H9 (cell line): ENCODE measurements at places on chromosomes 12 and 14.
A peak's percentile ranks its signal among the peaks of the same experiment; 100 is the strongest.

GRCh38 chr14:69034612-69035262, 55.6 kb upstream of the ACTN1 start:
- no peak for DNase-seq

- no peak for DNase-seq
Measured at GRCh38 chr12:104669851-104670337, 213.1 kb downstream of the CHST11 start.

GRCh38 chr12:109153821-109154441, 37.5 kb downstream of the ACACB start:
- peak; percentile 57 for DNase-seq

DNA sequence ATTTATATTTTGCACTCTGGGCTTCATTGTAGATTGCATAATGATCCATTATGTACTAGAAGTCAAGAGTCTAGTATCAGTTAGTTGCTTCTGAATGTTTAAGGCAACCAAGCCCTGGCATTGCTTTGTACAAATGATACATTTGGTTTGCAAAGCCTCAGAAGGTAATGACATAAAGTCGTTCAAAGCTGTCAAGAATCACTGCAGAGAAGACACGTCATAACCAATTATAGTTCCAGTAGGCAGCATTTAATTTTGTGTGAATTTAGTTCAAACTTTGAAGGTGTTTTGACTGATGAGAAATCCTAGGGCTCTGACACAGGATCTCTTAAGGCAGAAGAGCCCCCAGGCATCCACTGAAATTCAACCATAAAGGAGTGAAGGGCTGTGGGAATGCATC, 163.0 kb upstream of the KRR1 start:
- no peak for DNase-seq

- DNase-seq: no peak
Measured at GRCh38 chr14:75969891-75970290, 11.9 kb downstream of the TGFB3 start.

GRCh38 chr12:89225401-89225800, 126.9 kb downstream of the DUSP6 start:
- peak; percentile 41 for DNase-seq

DNA sequence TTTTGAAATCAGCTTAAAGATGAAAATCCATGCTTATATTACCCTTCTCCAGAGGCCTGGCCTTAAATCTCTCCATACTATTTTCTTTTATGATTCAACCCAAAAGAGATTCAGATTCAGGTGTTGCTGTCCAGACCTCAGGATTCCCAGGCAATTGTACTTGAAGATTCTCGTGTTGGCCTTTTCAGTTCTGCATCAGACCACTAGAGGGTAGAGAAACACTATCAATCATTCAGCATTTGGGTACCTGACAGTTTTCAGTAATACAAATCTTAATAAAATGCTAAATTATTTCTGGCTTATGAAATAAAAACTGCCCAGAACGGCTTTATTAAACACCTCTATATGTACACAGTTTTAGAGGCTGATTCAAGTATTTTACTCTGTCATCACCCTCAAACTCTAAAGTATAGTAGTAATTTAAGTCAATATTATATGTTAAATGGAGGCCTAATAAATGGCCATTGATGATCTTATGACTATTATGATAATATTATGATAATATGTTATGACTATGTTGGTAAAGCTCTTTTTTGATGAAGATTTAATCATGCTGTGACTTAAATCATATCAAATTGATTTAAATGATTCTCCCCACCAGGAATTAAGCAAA, 301.1 kb downstream of the DUSP6 start:
- no peak for DNase-seq

DNA sequence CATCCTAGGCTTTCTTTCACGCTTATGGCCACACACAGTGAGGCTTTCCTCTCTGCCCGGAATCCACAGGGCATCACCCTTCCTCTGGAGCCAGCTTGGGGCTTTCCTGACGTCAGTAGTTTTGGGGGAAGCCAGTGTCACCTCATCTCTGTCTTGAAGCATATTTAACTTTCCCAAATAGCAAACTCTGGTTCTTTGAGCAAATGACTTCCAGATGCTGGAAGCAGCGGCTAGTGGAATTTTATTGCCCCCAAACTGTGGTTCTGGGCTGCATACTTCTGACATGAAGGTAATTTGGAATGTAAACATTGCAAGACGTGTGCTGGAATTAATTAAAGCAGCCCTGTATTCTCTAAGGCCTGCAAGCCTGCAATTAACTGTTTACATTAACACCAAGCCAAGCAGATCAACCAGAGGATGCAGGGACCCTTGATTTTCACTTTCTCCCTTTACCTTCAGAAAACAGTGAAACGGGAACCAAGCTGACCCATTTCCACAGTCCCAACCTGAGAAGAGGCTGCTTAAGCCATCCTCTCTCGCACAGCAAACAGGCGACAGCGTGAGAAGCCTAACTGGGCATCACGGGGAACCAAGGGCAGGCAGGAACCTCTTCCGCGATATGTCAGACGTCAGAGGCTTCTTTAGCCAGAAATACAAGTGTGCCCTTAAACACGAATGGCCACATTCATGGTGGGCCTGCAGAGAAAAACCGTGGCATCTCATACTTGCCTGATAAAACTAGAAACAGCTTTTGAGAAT, 258.4 kb downstream of the CACNA1C start:
- no peak for DNase-seq

- no peak for DNase-seq
Measured at GRCh38 chr12:110314308-110314707, 33.3 kb downstream of the ATP2A2 start.

GRCh38 chr14:103520657-103521437, 1.8 kb downstream of the CKB start:
- peak; percentile 81 for DNase-seq

- no peak for DNase-seq
Measured at GRCh38 chr12:6113691-6114475, 10.6 kb downstream of the VWF start.

- DNase-seq: peak; percentile 94
Measured at GRCh38 chr12:124833693-124834122, 30.0 kb downstream of the SCARB1 start.

GRCh38 chr12:121301876-121302275, 5.4 kb upstream of the CAMKK2 start:
- DNase-seq: no peak

DNA sequence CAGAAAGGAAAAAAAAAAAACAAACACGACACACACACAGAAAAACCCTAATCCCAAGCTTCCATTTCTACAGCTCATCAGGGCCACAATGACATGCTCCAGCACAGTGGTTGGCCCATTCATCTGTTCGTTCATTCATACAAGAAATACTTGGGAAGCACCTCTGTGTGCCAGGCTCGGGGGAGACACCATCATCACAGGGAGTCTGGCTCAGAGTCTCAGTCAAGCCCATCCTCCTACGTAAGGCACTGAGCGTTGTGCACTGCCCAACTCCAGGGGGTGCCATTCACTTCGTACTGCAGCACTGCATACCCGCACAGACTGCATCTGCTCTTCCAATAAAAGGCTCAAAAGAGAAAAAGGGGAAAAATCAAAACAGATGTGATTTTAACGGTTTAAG, 15.3 kb downstream of the VPS37B start:
- DNase-seq: no peak

DNA sequence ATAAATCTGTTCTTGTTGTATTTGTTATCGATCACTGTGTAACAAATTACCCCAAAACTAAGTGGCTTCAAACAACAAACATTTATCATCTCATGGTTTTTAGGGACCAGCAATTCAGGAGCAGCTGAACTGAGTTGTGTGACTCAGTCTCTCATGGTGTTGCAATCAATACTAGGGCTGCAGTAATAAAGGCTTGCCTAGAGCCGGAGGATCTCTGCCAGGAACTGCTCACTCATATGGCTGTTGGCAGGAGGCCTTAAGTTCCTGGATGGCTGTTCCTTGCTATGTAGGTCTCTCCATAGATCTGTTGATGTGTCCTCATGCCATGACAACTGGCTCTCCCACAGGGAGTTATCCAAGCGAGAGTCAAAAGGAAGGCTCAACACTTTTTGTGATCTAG, 3.8 kb upstream of the PSMC6 start:
- no peak for DNase-seq
